ENCODE measurements at places on chromosomes 11 and 22.

GRCh38 chr11:57087991-57088390 lies 93.8 kb upstream of the LRRC55 start:
- no peak for DNase-seq

DNA sequence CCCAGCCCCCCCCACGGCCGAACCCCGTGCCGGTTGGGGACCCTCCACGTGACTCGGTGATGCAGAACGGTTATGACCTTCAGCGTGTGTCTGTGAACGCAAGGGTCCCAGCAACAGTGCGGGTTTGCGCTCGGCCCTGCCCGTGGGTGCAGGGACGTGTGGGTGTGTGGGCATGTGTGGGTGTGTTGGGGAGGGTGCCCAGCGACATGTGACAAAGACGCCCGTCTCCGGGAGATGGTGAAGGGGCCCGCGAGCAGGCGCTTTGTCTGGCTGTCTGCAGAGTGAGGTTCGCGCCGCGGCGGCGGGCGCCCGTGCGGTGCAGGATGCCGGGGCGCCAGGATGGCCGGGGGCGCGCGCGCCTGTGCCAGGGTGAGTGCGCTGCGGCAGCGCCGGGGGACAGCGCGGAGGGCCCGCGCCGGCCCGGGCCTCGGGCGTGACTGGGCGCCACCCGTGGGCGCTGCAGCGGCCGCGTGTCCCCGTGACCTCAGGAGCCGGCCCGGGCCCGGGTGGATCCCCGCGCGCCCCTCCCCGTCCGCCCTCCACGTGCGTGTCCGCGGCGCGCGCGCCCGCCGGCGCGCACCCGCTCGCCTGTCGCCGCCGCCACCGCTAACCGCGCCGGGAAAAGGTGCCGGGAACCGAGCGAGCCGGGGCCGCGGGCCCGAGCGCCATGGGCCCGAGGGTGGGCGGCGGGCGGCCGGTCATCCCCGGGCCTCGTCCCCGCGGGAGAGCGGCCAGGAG lies at the start of gene LRFN4:
Gene LRFN4 (plus strand): TSS at position 569 of the 738 bp plus-strand sequence. CDS start 681 bp downstream, outside the sequence.
- peak; percentile 53 for DNase-seq

DNA sequence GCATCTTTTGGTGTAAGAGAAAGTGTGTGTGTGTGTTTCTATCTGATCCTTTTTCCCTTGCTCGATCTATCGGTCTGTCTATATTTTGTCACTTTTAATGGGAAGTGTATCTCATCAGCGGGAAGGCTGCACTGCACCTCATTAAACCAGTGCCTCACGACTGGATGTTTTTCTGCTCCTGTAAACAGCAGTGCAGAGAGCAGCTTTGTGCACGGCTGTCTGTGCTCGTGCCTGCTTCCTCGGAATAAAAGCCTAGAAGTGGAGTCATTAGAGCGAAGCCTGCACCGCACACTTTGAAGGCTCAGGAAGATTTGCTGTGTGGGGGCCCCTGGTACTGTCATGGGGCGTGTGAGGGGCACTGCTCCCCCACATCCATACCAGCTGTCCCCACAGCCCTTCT lies 27.0 kb upstream of the PARVG start:
- DNase-seq, result no peak

- DNase-seq, result no peak
Measured at GRCh38 chr22:19233189-19233661, 54.7 kb upstream of the SLC25A1 start.

GRCh38 chr11:96337541-96338431 lies 5.2 kb downstream of the MAML2 start:
- peak; percentile 56 for DNase-seq

- DNase-seq, result no peak
Measured at GRCh38 chr11:2140411-2141400, 1.5 kb upstream of the IGF2 start.

GRCh38 chr11:2772544-2773031 lies 72.8 kb upstream of the KCNQ1OT1 start:
- no peak for DNase-seq

Measured in NCI-H82 (cell line).